A172 (cell line): ENCODE measurements at places on chromosomes 5 and 9.
A peak's percentile ranks its signal among the peaks of the same experiment; 100 is the strongest.

GRCh38 chr9:113187929-113188595 is 33.0 kb downstream of the FKBP15 start:
- DNase-seq = peak; percentile 92

GRCh38 chr9:135939351-135940265 is 21.6 kb downstream of the UBAC1 start:
- DNase-seq = no peak

DNA sequence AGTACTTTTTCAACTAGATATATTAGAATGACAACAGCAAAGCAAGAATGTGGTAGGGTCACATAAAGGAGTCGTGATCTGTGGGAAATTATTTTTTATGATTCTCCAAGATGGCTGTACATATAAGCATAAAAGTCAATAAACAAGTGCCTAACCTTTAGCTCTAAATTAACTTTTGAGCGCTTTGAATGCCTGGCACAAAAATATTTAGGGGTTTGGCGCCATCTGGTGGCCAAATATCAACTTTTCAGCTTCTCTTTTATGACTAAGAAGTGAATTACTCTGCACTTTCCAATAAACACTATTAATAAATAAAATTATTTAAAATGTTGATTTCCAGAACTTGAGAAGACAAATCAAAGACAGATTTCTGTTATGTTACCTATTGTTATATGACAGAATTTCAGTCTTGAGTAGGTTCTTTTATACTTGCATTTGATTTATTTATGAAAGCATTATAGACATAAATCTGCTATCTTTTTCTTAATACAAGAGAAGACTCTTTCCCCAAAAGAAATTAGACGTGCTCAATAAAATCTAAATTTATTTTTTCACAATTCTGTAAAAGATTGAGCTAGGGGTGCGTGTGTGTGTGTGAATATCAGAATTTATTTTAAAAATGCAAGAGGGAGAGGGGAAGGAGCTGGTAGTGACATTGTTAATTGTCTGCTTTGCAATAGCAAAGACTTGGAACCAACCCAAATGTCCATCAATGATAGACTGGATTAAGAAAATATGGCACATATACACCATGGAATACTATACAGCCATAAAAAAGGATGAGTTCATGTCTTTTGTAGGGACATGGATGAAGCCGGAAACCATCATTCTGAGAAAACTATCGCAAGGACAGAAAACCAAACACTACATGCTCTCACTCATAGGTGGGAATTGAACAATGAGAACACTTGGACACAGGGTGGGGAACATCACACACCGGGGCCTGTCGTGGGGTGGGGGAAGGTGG is 36.7 kb upstream of the ARRDC3 start:
- peak; percentile 55 for DNase-seq

DNA sequence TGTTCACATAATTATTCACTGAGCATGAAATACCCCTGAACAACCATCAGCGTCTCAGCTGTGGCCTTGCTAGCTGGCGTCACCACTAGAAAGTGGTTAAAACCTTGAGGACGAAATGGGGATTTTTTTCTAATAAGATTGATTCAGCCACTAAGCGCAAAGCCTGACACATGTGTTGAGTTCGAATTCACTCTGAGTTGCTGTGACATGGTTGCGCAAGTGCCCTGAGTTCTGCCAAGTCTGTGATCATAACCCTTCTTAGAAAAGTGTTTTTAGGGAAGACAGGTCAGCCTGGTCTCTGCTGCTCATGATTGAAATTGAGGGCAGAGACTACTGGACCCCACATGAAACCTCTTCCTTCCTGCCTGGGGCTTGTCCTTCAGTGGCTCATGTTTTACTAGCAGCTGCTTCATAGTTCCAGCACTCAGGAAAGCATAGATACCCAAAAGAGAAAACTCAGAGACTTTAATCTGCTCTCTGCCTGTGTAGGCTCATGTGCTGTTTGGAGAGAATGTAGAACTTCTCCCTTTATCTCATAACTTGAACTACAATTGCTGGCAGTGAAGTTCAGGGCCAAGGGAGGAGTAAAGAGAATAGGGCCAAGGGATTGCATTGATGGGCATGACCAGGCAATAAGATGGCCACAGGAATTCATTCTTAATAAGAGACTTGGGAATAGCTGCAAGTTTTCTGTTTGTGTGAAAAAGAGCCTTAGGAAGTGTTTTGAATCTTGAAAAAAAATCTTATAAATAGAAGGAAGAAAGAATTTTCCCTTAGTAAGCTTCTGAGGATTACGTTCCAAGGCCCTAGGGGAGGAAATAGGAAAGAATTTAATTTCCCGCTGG is 66.8 kb upstream of the CXCL14 start:
- no peak for DNase-seq

- no peak for DNase-seq
These were observed 65.0 kb upstream of the DAP start for GRCh38 chr5:10825897-10826644.

- DNase-seq = no peak
These were observed 138.0 kb downstream of the ADCY2 start for GRCh38 chr5:7533941-7534340.

DNA sequence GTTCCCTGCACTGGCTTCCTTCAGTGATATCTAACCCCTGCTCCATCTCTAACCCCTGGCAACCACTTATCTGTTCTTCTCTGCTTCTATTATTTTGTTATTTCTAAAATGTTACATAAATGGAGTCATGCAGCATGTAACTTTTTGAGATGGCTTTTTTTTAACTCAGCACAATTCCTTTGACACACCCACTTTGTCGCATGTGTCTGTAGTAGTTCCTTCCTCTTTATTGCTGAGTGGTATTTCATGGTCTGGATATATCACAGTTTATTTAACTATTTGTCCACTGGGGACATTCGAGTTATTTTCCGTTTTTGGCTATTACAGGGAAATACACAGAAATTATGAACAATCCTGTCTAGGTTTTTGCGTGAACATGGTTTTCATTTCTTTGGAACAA is 200.2 kb downstream of the TRIO start:
- no peak for DNase-seq

GRCh38 chr5:11520241-11520930 is 383.9 kb downstream of the CTNND2 start:
- no peak for DNase-seq

DNA sequence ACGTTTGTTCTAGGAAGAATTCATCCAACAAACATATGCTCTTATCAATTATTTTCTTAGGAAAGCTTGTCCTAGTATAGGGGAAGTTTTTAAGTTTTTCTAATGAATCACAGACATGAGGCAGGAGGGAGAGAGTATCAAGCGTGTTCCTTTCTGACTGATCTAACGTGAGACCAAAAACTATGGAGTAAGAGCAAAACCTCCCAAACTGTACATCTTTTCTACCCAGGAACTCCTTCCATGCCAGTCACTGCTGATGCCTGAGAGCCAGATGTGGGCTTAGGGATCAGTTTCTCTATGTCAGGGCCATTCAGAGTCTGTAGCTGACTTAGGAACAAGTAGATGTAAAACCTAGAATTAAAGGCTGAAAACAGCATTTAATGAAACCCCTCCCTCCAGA is 51.7 kb upstream of the NFIB start:
- no peak for DNase-seq

- DNase-seq = no peak
These were observed 309.8 kb upstream of the RGMB start for GRCh38 chr5:98463676-98464075.

DNA sequence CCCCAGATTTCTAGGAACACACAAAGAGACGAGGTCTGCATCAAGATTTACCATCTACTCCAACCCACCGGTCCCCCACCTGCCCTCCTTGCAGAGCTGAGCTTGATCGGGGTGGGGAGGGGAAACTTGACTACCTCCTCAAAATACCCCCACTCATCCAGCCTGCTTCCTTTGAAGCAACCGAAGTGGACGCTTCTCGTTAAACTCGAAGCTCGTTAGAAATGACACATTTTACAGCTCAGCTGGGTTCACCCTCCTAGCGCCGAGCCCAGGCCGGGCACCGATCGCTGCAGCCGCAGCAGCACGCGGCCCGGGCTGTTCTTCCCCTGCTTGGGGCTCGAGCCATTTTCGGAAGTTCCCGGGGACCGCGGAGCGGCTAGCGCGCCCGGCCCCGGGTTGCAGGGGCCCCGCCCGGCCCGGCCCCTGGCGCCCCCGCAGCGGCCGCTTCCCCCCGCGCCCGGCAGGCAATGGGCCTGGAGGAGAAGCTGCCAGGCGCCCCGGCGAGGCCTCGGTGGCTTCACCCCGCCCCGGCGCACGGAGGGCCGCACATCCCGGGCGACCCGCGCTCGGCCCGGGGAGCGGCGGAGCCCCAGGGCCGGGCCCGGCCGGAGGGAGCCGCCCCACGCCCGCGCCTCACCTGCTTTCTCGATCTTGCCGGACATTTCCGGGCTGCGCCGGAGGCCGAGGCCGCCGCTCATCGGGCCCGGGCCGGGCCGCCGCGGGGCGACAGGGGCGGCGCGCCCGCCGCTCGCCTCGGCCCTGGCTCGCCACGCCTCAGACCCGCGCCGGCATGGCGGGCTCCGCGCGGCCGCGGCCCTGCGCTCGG is 530 bp downstream of the RAPGEF1 start:
- no peak for DNase-seq

DNA sequence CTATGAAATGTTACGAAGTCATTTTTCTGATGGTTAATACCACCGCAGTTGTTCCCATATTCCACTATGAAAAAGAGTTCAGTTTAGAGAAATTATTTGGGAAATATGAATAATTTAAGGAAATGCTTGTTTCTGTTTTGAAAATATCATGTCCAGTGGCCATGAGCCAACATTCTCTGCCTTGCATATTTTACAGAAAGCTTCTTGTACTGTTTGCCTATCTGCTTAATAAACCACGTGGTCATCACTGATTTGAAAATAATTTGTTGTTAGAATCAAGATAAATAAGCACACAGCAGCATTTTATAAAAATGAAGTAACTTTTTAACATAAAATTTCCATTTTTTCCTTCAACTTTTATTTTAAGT is 381.5 kb upstream of the CDH18 start:
- DNase-seq = no peak

DNA sequence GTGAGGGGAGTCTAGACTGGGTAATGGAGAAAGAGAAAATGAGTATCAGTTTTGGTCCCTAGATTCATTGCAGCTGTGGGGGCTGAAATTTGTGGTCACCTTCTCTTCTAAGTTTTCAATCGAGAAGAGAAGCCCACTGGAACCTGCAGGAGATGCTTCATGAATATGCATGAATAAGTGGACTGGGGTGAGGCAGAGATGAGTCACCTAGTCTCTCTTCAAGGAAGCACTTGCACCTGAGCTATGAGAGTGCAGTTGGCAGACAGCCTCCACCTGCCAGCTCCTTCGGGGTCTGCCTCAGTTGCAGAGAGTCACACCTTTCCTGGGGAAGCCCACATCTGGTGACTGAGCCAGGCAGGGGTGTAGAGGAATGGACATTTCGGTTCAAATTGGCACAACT is 69.1 kb downstream of the ZNF366 start:
- peak; percentile 15 for DNase-seq

GRCh38 chr9:73200694-73201452 is 49.2 kb downstream of the ANXA1 start:
- peak; percentile 39 for DNase-seq

- DNase-seq = no peak
These were observed 46.3 kb downstream of the AOPEP start for GRCh38 chr9:94772639-94773303.

DNA sequence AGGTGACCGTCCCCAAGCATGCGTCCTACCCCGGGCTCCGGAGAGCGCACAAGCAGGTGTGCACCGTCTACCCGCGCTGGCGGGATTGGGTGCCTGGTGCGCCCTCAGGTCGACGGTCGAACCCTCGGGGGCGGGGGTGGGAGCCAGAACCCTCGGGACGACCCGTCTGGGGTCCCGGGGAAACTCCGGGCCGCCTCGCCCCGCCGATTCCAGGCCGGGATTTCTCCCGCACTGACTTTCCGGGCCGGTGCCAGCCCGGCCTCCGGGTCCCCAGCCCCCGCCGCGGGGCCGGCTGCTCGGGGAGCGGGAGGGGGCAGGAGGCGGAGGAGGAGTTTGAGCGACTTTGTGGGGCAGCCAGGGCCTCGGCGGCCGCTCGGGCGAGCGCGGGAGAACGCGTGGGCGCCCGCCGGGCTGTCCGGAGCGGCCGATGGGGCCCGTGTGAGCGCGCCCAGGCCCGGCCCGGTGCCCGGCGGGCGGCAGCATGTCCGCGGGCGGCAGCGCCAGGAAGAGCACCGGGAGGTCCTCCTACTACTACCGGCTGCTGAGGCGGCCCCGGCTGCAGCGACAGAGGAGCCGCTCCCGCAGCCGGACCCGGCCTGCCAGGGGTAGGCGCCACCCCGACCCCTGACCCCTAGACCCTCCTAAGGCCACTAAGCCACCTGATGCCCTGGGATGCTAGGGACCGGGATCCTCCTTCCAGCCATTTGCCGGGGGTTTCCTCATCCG is at the start of gene DAB2IP:
DAB2IP (plus strand) TSS at position 340 of the 726 bp plus-strand sequence; CDS start at position 482, 142 bp downstream.
- DNase-seq = no peak

GRCh38 chr5:152246401-152246800 is 158.7 kb downstream of the NMUR2 start:
- DNase-seq = peak; percentile 49

DNA sequence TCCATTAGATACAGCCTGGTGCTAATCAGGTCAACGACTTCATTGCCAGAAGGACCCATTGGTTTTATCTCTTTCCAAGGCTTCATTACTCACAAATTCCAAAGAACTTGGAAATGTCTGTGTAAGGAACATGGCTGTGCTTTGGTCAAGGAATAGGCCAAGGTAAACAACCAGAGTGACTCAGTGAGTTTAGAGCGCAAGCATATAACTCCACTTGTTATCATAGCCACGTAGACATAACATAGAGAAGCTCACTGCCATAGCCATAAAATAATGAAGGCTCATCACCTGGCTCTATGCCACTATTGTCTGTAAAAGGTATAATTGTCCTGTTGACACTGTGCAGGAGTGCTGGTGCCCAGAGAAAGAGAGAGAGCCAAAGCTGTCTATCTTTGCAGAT is 139.3 kb upstream of the PLCXD3 start:
- DNase-seq = peak; percentile 39

DNA sequence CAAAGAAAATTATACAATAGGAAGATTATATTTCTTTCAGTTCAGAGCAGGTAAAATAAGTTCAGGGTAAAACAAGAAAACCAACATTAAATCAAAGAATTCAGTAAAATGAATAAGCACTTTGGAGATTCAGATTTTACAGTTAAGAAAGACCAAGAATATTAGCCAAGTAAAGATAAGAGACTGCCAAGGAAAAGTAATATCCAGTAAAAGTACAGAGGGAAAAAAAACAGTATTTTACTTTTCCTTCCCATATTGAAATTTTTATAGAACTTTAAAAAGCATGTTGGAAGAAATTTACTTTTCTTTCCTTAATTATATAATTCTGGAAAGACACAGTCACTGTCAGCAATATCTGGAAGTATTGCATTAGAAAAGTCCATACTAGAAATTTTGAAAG is 393.4 kb downstream of the NFIB start:
- no peak for DNase-seq

DNA sequence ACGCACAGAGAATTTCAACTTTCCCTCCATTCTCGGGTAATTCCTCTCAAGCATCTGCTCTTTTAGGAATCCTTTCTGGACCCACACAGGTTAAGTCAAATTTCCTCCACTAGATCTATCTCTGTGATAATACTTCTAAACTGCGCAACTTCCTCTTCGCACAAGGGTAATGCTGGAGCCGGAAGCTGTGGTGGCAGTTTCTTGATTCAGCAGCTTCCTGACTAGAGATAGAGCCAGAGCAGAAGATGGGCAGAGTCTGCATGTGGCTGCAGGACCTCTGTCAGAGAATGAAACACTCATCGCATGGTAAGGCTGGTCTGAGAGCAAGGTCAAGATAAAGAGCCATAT is 11.1 kb upstream of the CDC42SE2 start:
- no peak for DNase-seq

- no peak for DNase-seq
These were observed 29.4 kb upstream of the ALDH1A1 start for GRCh38 chr9:72982146-72982799.

- DNase-seq = no peak
These were observed 126.9 kb downstream of the TTC39B start for GRCh38 chr9:15180124-15180523.
